Activated CD8-positive, alpha-beta T cell treated with anti-CD3 and anti-CD28 coated beads for 36 hours (primary cell): ENCODE measurements at places on chromosomes 12 and 14. TPM values are rescaled to one million over a fixed set of nuclear protein-coding genes. Genes with fewer than 3 reads are reported as not detected.
A peak's percentile ranks its signal among the peaks of the same experiment; 100 is the strongest.

The ADAM20 gene
- total RNA-seq, result 0.45 TPM

GRCh38 chr12:124637581-124637981 lies 70.2 kb upstream of the NCOR2 start:
- H3K4me3 ChIP-seq, result no peak overlapping the region
- H3K36me3 ChIP-seq, result no peaks in the 10 kb centered on the region
- no peak for DNase-seq
- H3K27me3 ChIP-seq, result no peaks in the 10 kb centered on the region
- no peak overlapping the region for H3K27ac ChIP-seq

The BDKRB1 gene
- total RNA-seq, result not detected

The CACNA2D4 gene
- total RNA-seq, result 4.3 TPM

The CD163L1 gene
- total RNA-seq, result not detected

- H3K36me3 ChIP-seq, result no peaks in the 10 kb centered on the region
- H3K4me3 ChIP-seq, result no peak overlapping the region
- no peak overlapping the region for H3K27ac ChIP-seq
- H3K4me1 ChIP-seq, result peaks cover 5% of the 10 kb centered on the region
Observed at GRCh38 chr14:100824091-100824551, 1.8 kb upstream of the MEG3 start.

The GPR162 gene
- 2.1 TPM for total RNA-seq

DNA sequence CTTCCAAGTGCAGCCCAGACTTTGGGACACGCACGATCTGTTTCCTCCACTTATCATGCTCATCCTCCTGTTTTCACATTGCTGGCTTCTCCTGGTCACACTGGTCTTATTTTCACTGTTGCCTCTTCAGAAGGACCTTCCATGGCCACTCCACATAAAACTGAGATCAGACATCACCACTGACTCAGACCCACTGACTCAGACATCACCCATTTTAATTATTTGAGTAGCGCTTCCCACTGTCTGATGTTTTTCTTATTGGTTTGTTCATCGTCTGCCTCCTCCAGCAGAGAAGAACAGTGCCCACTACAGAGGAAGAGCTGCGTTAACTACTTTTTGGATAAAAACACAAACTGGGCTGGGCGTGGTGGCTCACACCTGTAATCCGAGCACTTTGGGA lies 270.5 kb upstream of the PWP1 start:
- H3K36me3 ChIP-seq, result peaks cover 7% of the 10 kb centered on the region
- H3K4me1 ChIP-seq, result peaks cover 3% of the 10 kb centered on the region
- DNase-seq, result no peak
- H3K27ac ChIP-seq, result no peak overlapping the region

GRCh38 chr12:2453761-2454090 lies 341.0 kb upstream of the FKBP4 start:
- H3K27ac ChIP-seq, result no peak overlapping the region
- H3K27me3 ChIP-seq, result no peaks in the 10 kb centered on the region
- DNase-seq, result no peak
- H3K4me1 ChIP-seq, result no peaks in the 10 kb centered on the region
- H3K4me3 ChIP-seq, result no peak overlapping the region

The ARHGAP9 gene
- total RNA-seq, result 128 TPM

The KRT82 gene
- not detected for total RNA-seq

DNA sequence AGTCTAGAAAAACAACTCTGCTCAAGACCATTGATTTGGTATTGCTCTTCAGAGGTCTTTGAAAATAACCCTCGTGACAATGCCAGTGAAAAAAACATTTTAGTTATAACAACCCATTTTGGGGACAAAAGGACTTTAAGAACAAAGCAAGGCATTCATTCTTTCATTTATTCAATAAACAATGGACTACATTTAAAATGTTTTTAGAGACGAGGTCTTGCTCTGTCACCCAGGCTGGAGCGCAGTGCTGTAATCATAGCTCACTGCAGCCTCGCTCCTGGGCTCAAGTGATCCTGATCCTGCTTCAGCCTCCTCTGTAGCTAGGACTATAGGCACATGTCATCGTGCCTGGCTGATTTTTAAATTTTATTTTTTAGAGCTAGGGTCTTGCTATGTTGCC lies 7.7 kb upstream of the KICS2 start:
- peaks cover 10% of the 10 kb centered on the region for H3K27me3 ChIP-seq
- no peak for DNase-seq
- no peak overlapping the region for H3K4me3 ChIP-seq
- H3K27ac ChIP-seq, result no peak overlapping the region
- no peaks in the 10 kb centered on the region for H3K4me1 ChIP-seq

DNA sequence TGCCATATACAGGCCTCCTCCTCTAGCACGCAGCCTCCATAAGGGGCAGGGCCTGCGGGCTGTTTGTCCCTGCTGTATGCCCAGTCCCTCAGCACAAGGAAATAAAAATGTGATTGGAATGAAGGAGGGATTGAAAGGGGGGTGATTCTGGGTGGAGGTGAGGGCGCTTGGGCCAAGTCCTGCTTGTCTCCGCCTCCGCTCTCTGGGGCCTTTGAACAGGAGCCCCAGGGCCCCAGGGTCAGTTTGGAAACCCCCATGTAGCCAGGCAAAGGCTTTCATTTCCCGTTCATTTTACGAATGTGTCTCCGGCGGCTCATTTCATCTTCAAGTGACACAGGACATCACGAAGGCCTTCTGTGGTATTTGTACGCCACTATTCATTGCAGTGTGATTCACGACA lies 4.5 kb upstream of the CACNA2D4 start:
- H3K36me3 ChIP-seq, result no peaks in the 10 kb centered on the region
- H3K4me1 ChIP-seq, result peaks cover 9% of the 10 kb centered on the region
- no peak for DNase-seq
- no peak overlapping the region for H3K27ac ChIP-seq

The DNAI7 gene
- not detected for total RNA-seq

GRCh38 chr12:130473266-130473665 lies 135.6 kb downstream of the PIWIL1 start:
- no peaks in the 10 kb centered on the region for H3K36me3 ChIP-seq
- H3K27me3 ChIP-seq, result no peaks in the 10 kb centered on the region
- H3K4me1 ChIP-seq, result no peaks in the 10 kb centered on the region
- H3K4me3 ChIP-seq, result no peak overlapping the region
- H3K27ac ChIP-seq, result no peak overlapping the region
- no peak for DNase-seq

- H3K4me1 ChIP-seq, result peaks cover 5% of the 10 kb centered on the region
- peaks cover 24% of the 10 kb centered on the region for H3K36me3 ChIP-seq
- H3K27ac ChIP-seq, result no peak overlapping the region
- no peak for DNase-seq
- H3K27me3 ChIP-seq, result no peaks in the 10 kb centered on the region
Observed at GRCh38 chr12:10220398-10221077, 7.9 kb downstream of the GABARAPL1 start.

The GPRC5D gene
- total RNA-seq, result not detected

- no peak for DNase-seq
- H3K4me3 ChIP-seq, result no peak overlapping the region
- H3K4me1 ChIP-seq, result no peaks in the 10 kb centered on the region
- H3K27ac ChIP-seq, result no peak overlapping the region
- H3K27me3 ChIP-seq, result peaks cover 2% of the 10 kb centered on the region
- H3K36me3 ChIP-seq, result no peaks in the 10 kb centered on the region
Observed at GRCh38 chr12:119114294-119114693, 64.4 kb upstream of the HSPB8 start.

- H3K4me1 ChIP-seq, result peaks cover 31% of the 10 kb centered on the region
- no peaks in the 10 kb centered on the region for H3K27me3 ChIP-seq
- H3K4me3 ChIP-seq, result no peak overlapping the region
Observed at GRCh38 chr12:25236190-25236589, 14.5 kb downstream of the KRAS start.

The GLT1D1 gene
- total RNA-seq, result 0.32 TPM

DNA sequence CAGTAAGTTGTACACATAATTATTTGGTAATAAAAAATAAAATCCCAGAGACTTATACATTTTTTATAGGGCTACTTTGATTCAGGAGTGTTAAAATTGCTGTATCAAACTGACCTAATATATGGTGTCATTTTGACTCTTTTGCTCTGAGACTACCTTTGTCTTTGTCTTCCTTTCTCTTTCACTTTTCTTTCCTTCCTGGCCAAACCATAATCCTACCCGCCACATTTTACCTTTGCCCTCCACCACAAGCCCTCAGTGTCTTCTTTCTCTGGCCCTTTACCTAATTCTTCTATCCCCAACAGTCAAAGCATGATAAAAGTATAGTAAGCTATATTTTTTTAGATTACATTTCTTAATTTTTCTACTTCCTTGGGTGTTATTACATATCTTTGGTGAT lies 62.0 kb downstream of the CAND1 start:
- no peak for DNase-seq
- H3K27me3 ChIP-seq, result no peaks in the 10 kb centered on the region
- H3K27ac ChIP-seq, result no peak overlapping the region
- H3K36me3 ChIP-seq, result peaks cover 3% of the 10 kb centered on the region
- H3K4me3 ChIP-seq, result no peak overlapping the region
- peaks cover 3% of the 10 kb centered on the region for H3K4me1 ChIP-seq

The RNFT2 gene
- 11.6 TPM for total RNA-seq

DNA sequence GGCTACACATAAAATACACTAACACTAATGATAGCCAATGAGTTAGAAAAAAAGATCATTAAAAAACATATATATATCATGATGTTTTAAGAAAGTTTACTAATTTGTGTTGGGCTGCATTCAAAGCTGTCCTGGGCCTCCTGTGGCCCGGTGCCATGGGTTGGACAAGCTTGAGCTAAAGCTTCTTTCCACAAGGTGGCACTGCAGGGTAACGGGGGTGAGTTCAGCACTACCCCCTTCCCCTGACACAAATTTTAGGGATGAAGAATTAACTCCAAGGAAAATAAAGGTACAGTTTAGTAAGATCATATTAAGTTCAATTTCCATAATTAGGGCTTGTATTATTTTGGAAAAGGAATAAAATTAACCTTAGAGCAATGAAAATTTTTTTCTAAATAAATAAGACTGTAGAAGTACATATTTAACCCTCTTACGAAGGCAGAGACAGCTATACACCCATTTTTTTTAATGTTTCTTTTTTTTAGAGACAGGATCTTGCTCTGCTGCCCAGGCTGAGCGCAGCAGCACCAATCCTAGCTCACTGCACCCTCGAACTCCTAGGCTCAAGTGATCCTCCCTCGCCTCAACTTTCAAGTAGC lies 38.9 kb downstream of the PPP1R13B start:
- H3K36me3 ChIP-seq, result no peaks in the 10 kb centered on the region
- H3K27me3 ChIP-seq, result no peaks in the 10 kb centered on the region

- H3K4me3 ChIP-seq, result no peak overlapping the region
- no peaks in the 10 kb centered on the region for H3K27me3 ChIP-seq
- H3K27ac ChIP-seq, result no peak overlapping the region
- no peak for DNase-seq
Observed at GRCh38 chr12:120825337-120825736, 78.8 kb downstream of the SPPL3 start.

- H3K27me3 ChIP-seq, result peaks cover 4% of the 10 kb centered on the region
- H3K27ac ChIP-seq, result no peak overlapping the region
- no peak for DNase-seq
- no peaks in the 10 kb centered on the region for H3K4me1 ChIP-seq
- no peaks in the 10 kb centered on the region for H3K36me3 ChIP-seq
Observed at GRCh38 chr12:93079271-93079670, 150.2 kb upstream of the EEA1 start.

The INSM2 gene
- not detected for total RNA-seq

DNA sequence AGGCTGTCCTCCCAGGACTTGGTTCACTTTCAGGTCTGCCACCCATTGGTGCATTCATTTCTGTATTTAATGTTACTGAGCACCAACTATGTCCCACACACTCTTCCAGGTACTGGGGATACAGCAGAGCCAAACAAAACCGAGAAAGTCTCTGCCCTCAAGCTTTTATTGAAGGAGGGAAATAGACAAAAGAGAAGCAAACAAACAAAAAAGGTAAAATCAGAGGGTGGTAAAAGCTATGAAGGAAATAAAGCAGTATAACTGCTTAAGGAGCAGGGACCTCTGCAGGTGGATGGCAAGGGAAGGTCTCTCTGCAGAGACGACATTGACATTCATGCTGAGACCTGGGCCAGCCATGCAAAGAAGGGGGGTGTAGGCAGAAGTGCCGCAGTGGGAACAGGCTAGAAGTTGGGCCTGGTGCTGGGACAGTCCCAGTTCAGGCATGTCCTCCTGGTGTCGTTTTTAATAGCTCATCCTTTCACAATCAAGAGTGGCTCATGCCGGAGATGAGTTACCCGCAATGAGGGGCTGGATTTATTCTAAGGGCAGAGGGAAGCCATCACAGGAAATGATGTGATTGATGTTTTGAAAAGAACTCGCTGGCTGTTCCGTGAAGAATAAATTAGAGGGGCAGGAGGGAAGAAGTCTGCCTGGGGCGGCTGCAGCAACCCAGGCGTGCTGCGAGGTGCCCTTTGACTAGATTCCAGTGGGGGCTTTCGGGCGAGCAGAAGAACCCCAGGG lies 72.8 kb downstream of the IRF2BPL start:
- peak overlapping the region; percentile 79 for H3K4me3 ChIP-seq
- peak; percentile 83 for DNase-seq
- H3K4me1 ChIP-seq, result peaks cover 64% of the 10 kb centered on the region
- H3K27ac ChIP-seq, result peak overlapping the region; percentile 94

The HCAR2 gene
- not detected for total RNA-seq

The RAPGEF3 gene
- 0.56 TPM for total RNA-seq

- H3K4me3 ChIP-seq, result no peak overlapping the region
- peaks cover 30% of the 10 kb centered on the region for H3K4me1 ChIP-seq
- H3K27me3 ChIP-seq, result peaks cover 2% of the 10 kb centered on the region
- no peaks in the 10 kb centered on the region for H3K36me3 ChIP-seq
- no peak for DNase-seq
Observed at GRCh38 chr12:96136725-96137378, 57.3 kb upstream of the ELK3 start.

DNA sequence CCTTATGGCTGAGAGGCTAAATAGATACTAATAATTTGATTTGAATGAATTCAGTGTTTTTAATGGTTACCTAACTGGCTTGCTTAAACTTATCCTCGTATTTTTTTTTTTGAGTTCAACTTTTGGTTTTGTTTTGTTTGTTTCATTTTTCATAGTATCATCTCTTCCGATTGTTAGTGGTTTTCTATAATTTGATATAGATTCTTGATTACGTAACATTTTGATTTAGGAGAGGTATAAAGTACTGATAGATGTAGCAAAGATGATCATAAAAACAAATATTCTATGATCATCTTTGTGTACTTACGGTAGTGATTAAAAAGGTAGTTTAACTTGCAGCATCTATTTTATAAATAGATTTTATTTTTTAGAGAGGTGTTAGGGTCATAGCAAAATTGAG lies 93.0 kb downstream of the ALX1 start:
- no peaks in the 10 kb centered on the region for H3K36me3 ChIP-seq
- no peak for DNase-seq
- no peaks in the 10 kb centered on the region for H3K4me1 ChIP-seq
- no peak overlapping the region for H3K4me3 ChIP-seq

GRCh38 chr14:94543449-94544124 lies 17.7 kb upstream of the SERPINA4 start:
- H3K27ac ChIP-seq, result no peak overlapping the region
- DNase-seq, result no peak
- H3K4me3 ChIP-seq, result no peak overlapping the region
- H3K27me3 ChIP-seq, result peaks cover 10% of the 10 kb centered on the region
- no peaks in the 10 kb centered on the region for H3K4me1 ChIP-seq
- H3K36me3 ChIP-seq, result no peaks in the 10 kb centered on the region

The PHETA1 gene
- total RNA-seq, result 1.2 TPM

The MYO1H gene
- total RNA-seq, result not detected

The PPM1H gene
- not detected for total RNA-seq

- H3K27ac ChIP-seq, result peak overlapping the region; percentile 95
- DNase-seq, result peak; percentile 74
- no peaks in the 10 kb centered on the region for H3K27me3 ChIP-seq
- peaks cover 69% of the 10 kb centered on the region for H3K36me3 ChIP-seq
Observed at GRCh38 chr12:47307680-47308399, 228.1 kb upstream of the AMIGO2 start.

The ACOT6 gene
- total RNA-seq, result not detected

GRCh38 chr12:67797753-67798152 lies 149.2 kb downstream of the DYRK2 start:
- no peak overlapping the region for H3K27ac ChIP-seq
- peaks cover 20% of the 10 kb centered on the region for H3K4me1 ChIP-seq
- peaks cover 2% of the 10 kb centered on the region for H3K27me3 ChIP-seq
- no peak for DNase-seq
